Dermis microvascular lymphatic vessel endothelial cell (primary cell): ENCODE measurements at places on chromosomes 4 and X. TPM values are rescaled to one million over a fixed set of nuclear protein-coding genes. Genes with fewer than 3 reads are reported as not detected.

Gene AR
- 0.26 and 0.38 TPM in 2 replicates for total RNA-seq

Gene UGT2A3
- total RNA-seq: not detected in 2 replicates

Gene PPP2R2C
- total RNA-seq: 0.39 and 0.89 TPM in 2 replicates

Gene HTR2C
- not detected in 2 replicates for total RNA-seq

Gene GSX2
- not detected in 2 replicates for total RNA-seq

Gene KLF8
- 0.13 and 0.25 TPM in 2 replicates for total RNA-seq

Gene SCD5
- 23.6 and 23.8 TPM in 2 replicates for total RNA-seq

Gene RHOXF1
- not detected in 2 replicates for total RNA-seq

Gene TRO
- 1.2 and 4.2 TPM in 2 replicates for total RNA-seq

Gene TBX22
- not detected in 2 replicates for total RNA-seq

Gene KCTD8
- total RNA-seq: 0.13 TPM in 2 replicates

Gene MAGEE2
- not detected in 2 replicates for total RNA-seq

Gene ANK2
- 72.4 and 76.7 TPM in 2 replicates for total RNA-seq

GRCh38 chrX:95945528-95945927, 739.1 kb upstream of the DIAPH2 start:
- no peak for DNase-seq

DNA sequence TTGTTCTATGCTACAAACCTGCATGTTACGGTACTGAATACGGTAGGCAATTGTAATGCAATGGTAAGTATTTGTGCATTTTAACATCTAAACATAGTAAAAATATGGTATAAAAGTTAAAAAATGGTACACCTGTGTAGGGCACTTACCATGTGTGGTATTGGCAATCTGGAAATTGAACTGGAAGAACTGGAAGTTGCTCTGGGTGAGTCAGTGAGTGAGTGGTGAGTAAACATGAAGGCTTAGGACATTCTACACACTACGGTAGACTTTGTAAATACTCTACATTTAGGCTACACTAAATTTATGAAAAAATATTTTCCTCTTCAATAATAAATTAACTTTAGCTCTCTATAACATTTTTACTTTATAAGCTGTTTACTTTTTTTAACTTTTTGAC, 78.9 kb downstream of the RRAGB start:
- no peak for DNase-seq

DNA sequence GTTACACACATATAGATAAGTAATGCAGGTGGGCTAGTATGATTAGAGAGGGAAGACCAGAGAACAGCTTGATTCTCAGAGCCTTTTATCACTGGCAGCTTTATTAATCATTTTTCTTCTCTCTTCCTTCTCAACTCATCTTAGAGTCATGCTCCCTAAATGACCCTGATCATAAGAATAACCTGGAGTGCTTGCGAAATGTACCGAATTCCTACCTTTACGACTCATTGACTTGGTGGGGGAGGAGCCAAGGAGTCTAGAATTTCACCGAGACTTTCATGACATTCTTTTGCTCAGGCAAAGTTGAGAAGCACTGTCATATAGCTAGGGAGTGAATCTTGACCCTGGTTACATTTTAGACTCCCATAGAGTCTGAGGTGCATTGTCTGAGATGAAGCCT, 298.9 kb upstream of the PUDP start:
- no peak for DNase-seq

DNA sequence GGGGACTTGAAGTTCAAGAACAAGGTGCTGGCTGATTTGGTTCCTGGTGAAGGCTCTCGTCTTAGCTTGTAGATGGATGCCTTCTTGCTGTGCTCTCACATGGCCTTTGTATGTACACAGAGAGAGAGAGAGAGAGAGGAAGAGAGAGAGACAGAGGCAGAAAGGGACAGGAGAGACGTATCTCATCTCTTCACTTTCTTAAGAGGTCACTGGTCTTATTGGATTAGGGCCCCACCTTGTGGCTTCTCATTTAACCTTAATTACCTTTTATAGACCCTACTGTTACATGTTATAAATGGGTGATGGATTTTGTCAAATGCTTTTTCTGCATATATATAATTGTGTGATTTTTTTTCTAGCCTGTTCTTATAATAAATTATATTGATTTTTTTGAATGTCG, 1444.2 kb downstream of the ADGRL3 start:
- DNase-seq: no peak

- DNase-seq: no peak
Observed at GRCh38 chr4:162422312-162422711, 258.5 kb upstream of the FSTL5 start.

DNA sequence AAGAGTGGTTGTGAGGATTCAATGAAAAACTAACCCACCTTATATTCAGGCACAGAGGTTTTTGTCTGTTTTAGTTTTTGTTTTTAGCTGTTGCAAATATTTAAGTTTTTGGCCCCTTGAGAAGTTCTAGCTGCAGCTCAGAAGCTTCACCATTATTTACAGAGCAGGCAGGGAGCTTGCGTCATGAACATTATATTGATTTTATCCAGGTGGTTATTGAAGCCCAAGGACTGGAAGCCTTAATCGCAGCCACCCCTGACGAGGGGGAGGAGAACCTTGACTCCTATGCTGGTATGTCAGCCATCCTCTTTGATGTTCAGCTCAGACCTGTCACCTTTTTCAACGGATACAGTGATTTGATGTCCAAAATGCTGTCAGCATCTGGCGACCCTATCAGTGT, 38.1 kb downstream of the MTTP start:
- DNase-seq: no peak

GRCh38 chr4:139861471-139861870, 195.9 kb downstream of the MGST2 start:
- DNase-seq: no peak

GRCh38 chr4:102935716-102936115, 66.9 kb downstream of the CISD2 start:
- DNase-seq: no peak

- DNase-seq: no peak
Observed at GRCh38 chr4:59772641-59773139, 1427.4 kb upstream of the ADGRL3 start.

DNA sequence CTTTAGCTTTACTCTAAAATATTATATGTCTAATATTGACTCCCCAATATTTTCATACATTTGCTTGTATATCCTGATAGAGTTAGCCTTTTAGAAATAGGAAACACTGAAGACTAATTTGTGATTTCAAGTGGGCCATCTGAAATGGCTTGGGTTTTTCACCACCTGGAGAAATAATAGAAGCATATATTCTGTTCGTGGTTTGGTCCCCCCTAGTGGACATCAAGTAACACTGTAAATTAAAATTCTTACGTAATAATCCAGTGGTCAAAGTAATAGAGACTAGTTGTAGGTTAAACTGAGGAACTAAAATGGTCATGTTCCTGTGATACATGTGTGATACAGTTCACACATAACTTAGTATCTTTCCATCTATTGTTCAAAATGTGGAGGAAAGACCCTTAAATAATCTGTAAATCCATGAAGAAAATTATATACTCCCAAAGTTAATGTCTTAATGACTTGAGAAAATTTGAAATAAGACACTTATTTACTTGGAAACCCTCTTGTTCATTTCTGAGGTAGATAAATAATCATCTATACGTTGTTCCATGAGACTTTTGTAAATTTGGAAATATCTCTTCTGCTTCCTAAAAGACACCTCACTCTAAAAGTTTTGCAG, 79.8 kb upstream of the SMARCAD1 start:
- peak; percentile 3 for DNase-seq

GRCh38 chr4:54986095-54986846, 139.1 kb downstream of the KDR start:
- no peak for DNase-seq

DNA sequence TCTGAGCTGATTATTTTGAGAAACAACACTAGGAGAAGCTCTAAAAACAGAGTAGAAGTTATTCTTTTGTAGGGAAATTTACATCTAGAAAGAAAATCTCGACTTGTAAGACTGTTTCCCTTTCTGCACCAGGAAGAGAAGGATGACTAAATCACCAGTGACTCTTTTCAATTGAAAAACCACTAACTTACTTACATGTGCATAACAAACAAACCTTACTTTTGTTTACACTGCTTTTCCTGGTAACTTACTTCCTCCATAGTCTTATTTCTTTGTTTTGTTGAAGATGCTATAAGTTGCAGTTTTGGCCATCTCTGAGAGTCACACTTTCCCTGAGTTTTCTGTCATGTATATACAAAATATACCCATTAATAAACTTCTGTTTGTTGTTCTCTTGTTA, 293.6 kb upstream of the FAT4 start:
- DNase-seq: no peak

- DNase-seq: no peak
Observed at GRCh38 chrX:48677516-48677915, 6.1 kb upstream of the WAS start.

DNA sequence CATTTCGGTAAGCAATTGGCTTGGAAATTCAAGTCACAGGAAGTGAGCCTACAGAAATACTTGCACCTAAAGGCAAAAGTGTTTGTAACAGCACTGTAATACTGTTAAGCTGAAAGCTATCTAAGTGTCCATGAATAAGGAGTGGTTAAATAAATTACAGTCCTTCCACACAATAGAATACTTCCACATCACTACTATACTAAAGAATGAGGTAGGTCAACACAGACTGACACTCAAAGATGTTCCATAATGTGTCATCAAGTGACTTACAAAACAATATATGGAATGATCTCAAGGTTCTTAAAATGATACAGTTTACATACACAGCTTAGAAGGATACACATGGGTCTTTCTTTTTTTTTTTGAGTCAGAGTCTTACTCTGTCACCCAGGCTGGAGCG, 27.0 kb downstream of the SLC10A6 start:
- no peak for DNase-seq

- no peak for DNase-seq
Observed at GRCh38 chr4:139943277-139943676, 210.7 kb downstream of the MAML3 start.

GRCh38 chr4:53804719-53805118, 213.4 kb upstream of the LNX1 start:
- peak; percentile 34 for DNase-seq

- DNase-seq: no peak
Observed at GRCh38 chrX:72714478-72714916, 391 bp upstream of the PHKA1 start.

DNA sequence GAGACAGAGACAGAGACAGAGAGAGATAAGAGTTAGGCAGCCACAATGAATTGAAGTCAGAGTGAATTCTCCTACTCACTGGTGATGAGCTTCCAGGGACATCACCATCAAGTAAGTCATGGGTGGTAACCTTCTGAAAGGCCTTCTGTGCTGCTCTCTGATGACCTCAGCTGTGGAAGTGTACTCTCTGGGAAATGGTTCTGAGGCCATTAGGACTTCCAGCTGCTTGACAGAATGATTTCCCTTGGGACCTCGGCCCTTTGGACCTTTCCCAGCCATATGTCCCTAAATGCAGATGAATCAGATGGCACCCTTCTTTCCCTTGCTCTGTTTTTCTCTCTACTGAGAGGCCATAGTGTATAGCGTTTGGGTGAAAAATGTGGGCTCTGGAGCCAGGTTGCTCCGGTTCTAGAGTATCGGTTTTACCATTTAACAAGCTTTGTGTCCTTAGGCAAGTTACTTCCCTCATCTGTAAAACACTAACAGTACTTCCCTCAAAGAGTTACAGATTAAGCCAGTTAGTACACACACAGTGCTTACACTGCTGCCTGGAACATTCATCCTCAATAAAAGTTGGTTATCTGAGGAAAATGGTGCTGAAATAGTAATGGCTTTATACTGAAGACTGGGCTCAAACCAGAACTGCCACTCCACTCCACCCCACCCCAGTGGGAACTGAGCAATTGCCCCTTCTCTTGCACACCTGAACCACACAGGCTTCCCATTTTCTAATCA, 7.6 kb downstream of the SEPTIN11 start:
- DNase-seq: no peak

- DNase-seq: no peak
Observed at GRCh38 chr4:16508968-16509367, 282.7 kb upstream of the TAPT1 start.

- peak; percentile 30 for DNase-seq
Observed at GRCh38 chrX:67555578-67556203, 11.9 kb downstream of the AR start.

DNA sequence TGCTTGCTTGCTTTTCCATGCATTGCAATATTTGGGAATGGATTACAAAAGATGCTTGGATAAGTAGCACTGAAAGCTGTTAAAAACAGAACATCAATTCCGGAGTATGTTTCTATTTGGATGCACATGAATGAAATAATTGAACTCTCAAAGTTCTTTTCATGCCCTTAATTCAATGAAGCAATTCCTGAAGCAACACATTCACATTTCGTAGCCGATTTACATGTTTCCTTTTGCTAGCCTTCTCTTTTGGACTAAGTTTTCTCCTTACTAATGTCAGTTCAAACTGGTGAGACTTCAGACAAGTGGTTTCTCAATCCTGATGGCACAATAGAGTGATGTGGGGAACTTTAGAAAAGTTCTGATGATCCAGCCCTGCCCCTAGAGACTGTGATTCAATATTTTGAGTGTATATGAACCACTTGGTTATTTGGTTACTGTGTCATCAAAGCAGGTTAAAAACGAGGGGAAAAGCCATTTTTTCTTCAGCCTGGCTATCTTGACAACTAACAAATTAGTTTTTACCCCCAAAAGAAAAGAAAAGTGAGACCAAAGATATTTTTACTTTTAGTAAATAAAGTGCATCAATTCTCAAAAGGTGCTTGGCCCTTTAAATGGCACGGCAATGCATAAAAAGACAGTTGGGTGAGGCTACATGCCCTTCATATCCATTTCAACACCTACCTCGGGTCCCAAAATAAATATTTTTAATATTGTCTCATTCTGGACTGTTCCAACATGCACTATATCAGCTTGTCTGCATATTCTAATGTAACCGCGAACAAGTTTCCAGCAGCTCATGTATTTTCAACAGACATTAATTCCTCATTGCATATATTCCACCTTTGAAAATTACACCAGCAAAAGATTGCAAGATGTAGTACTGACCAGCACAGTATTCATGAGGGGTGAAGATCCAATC, 90.1 kb upstream of the RPL34 start:
- DNase-seq: no peak

GRCh38 chrX:37349221-37350033, at the start of gene PRRG1:
TSS of gene PRRG1 (plus strand) at chrX:37349364. CDS start at chrX:37406250, 56,886 bp downstream.
- peak; percentile 69 for DNase-seq

- no peak for DNase-seq
Observed at GRCh38 chr4:1218634-1219565, 30.0 kb downstream of the CTBP1 start.

DNA sequence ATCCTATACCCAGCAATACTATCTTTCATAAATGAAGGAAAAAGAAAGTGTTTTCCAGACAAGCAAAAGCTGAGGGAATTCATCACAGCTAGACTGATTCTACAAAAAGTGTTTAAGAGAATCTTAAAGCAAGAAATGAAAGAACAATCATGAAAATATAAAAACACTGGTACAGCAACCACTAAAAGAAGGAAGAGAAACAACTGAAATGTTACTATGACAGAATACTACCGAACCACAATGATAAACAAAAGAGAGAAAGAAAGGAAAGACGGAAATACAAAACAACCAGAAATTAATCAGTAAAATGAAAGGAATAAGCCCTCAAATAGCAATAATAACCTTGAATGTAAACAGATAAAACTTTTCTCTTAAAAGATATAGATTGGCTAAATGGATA, 110.8 kb upstream of the AFF2 start:
- DNase-seq: no peak

GRCh38 chr4:43224559-43224958, 332.0 kb downstream of the GRXCR1 start:
- DNase-seq: no peak

- DNase-seq: peak; percentile 40
Observed at GRCh38 chr4:15162465-15163283, 160.4 kb downstream of the CPEB2 start.
